ENCODE measurements at places on chromosomes 16 and 17. TPM values are rescaled to one million over a fixed set of nuclear protein-coding genes. Genes with fewer than 3 reads are reported as not detected.

- H3K36me3 ChIP-seq = no peaks in the 10 kb centered on the region
- no peaks in the 10 kb centered on the region for H3K27me3 ChIP-seq
- H3K4me1 ChIP-seq = peaks cover 5% of the 10 kb centered on the region
- no peak for DNase-seq
These were observed 25.0 kb upstream of the ZNF750 start for GRCh38 chr17:82864713-82865248.

- H3K27ac ChIP-seq = no peak overlapping the region
- H3K4me3 ChIP-seq = no peak overlapping the region
- H3K27me3 ChIP-seq = peaks cover 3% of the 10 kb centered on the region
- 0 out of 2 replicates have a peak, but pooled peaks cover 19% of the 10 kb centered on the region for H3K4me1 ChIP-seq
- no peak for DNase-seq
- no peaks in the 10 kb centered on the region for H3K36me3 ChIP-seq
These were observed 235.6 kb upstream of the GSE1 start for GRCh38 chr16:85377388-85378144.

DNA sequence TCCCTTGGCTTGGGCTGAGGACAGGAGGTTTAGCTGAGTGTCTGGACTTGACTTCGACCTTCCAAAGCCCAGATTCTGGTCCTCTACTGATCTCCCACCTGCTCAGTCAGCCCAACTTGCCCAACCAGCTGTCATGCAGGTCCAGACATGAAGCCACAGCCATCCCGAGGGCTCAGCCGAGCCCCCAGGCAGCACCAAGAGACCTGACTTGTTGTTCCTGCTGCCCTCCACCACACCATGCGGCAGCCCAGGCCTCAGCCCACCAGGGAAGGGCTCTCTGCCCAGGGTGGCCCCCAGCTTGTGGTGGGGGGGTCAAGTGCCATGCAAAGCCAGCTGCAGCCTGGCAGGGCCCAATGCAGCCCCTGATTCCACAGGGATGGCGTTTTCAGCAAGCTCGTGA, 17.2 kb upstream of the CACNG4 start:
- no peaks in the 10 kb centered on the region for H3K36me3 ChIP-seq
- peaks cover 30% of the 10 kb centered on the region for H3K4me1 ChIP-seq
- DNase-seq = no peak
- H3K4me3 ChIP-seq = no peak overlapping the region

- no peak for DNase-seq
- H3K4me1 ChIP-seq = peaks cover 35% of the 10 kb centered on the region
These were observed 5.4 kb upstream of the LHX1 start for GRCh38 chr17:36931697-36932382.

- H3K4me1 ChIP-seq = peaks cover 46% of the 10 kb centered on the region
- DNase-seq = no peak
- H3K4me3 ChIP-seq = no peak overlapping the region
- H3K27ac ChIP-seq = no peak overlapping the region
- H3K27me3 ChIP-seq = no peaks in the 10 kb centered on the region
These were observed 120.5 kb downstream of the SOCS1 start for GRCh38 chr16:11135464-11135973.

The KRT40 gene
- total RNA-seq = not detected

DNA sequence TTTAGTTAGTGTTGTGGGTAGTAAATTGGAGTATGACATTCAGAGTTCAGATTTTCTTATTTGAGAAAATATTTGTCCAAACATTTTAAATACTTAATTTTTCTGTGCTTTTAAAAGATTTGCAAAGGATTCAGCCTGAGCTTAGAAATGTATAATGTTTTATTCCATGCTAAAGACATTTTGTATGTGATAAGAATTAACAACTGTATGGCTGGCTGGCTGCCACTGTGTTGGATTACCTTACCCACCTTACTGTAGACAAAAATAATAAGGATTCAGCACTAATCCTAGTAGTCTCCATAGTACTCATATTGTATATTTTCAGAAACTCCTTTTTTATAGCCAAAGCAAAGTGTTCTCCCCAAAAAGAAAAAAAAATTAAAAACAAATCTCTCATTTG, 74.8 kb downstream of the TANC2 start:
- H3K36me3 ChIP-seq = no peaks in the 10 kb centered on the region
- no peaks in the 10 kb centered on the region for H3K27me3 ChIP-seq
- no peaks in the 10 kb centered on the region for H3K4me1 ChIP-seq
- no peak for DNase-seq
- no peak overlapping the region for H3K27ac ChIP-seq

The SNX20 gene
- total RNA-seq = not detected

GRCh38 chr17:39828443-39828842, 35.7 kb downstream of the IKZF3 start:
- H3K4me1 ChIP-seq = peaks cover 16% of the 10 kb centered on the region
- H3K36me3 ChIP-seq = no peaks in the 10 kb centered on the region
- DNase-seq = peak; percentile 33
- H3K27ac ChIP-seq = no peak overlapping the region

GRCh38 chr17:69012895-69013805, 47.6 kb downstream of the ABCA9 start:
- no peak for DNase-seq
- H3K27me3 ChIP-seq = no peaks in the 10 kb centered on the region
- H3K27ac ChIP-seq = no peak overlapping the region
- no peak overlapping the region for H3K4me3 ChIP-seq
- H3K36me3 ChIP-seq = no peaks in the 10 kb centered on the region

GRCh38 chr17:42918902-42919521, 18.4 kb downstream of the G6PC1 start:
- H3K36me3 ChIP-seq = no peaks in the 10 kb centered on the region
- no peak overlapping the region for H3K4me3 ChIP-seq
- peak; percentile 55 for DNase-seq
- H3K27ac ChIP-seq = peak overlapping the region; percentile 57
- H3K4me1 ChIP-seq = peaks cover 68% of the 10 kb centered on the region
- H3K27me3 ChIP-seq = no peaks in the 10 kb centered on the region

- H3K4me1 ChIP-seq = no peaks in the 10 kb centered on the region
- peaks cover 41% of the 10 kb centered on the region for H3K36me3 ChIP-seq
- H3K27me3 ChIP-seq = no peaks in the 10 kb centered on the region
- DNase-seq = no peak
- H3K27ac ChIP-seq = no peak overlapping the region
- H3K4me3 ChIP-seq = no peak overlapping the region
These were observed 29.6 kb downstream of the CALCOCO2 start for GRCh38 chr17:48860456-48860855.

The TP53TG3C gene
- total RNA-seq = not detected

The UNC45B gene
- not detected for total RNA-seq

The TAC4 gene
- not detected for total RNA-seq

The NXPH3 gene
- 0.04 TPM for total RNA-seq

DNA sequence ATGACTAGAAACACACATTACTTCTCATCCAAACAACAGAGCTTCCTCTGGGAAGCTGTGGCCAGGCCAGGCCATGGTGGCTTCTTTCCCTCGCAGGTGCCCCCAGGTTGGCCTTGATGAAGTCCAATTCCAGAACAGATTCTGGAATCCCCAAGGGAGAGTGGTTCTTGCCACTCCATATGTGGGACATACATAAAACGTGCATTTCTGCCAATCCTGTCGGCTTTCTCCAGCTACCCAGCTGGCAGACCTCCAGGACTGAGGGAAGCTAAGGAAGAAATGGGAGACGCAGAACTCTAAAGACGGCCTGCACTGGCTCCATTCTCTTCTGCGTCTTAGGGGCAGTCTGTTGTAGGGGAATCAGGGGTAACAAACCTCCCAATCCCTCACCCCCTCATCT, 219.2 kb upstream of the CDH5 start:
- H3K27me3 ChIP-seq = no peaks in the 10 kb centered on the region
- no peak for DNase-seq
- no peak overlapping the region for H3K4me3 ChIP-seq
- H3K27ac ChIP-seq = no peak overlapping the region
- peaks cover 2% of the 10 kb centered on the region for H3K4me1 ChIP-seq

DNA sequence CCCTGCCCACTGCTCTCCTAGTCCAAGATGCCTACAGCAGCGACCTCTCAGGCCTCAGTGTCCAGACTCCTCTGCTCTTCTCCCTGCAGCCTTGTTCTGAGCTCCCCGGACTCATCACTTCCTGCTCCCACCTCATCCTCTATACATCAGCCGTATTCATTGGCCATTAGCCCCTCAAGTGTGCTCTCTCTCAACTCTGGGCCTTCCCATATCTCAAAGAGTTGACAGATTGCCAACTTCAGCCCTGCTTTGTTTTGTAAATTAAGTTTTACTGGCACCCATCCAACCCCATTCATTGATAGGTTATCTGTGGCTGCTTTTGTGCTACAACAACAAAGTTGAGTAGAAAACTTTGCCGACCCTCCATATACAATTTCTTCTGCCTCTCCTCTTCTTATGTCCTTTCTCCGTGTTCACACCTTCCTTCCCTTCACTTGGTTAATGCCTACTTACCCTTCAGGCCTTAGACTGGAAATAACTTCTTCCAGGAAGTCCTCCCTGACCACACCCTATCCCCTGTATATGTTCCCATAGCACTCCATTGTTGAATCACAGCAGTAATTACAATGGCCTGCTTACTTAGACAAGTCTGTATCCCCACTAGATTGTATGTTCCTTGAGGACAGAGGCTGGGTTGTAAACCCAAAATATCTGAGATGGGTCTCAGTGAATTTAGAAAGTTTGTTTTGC, 63.4 kb upstream of the TANC2 start:
- H3K4me1 ChIP-seq = no peaks in the 10 kb centered on the region
- H3K4me3 ChIP-seq = no peak overlapping the region
- no peaks in the 10 kb centered on the region for H3K36me3 ChIP-seq

The ERAL1 gene
- total RNA-seq = 46.9 TPM

DNA sequence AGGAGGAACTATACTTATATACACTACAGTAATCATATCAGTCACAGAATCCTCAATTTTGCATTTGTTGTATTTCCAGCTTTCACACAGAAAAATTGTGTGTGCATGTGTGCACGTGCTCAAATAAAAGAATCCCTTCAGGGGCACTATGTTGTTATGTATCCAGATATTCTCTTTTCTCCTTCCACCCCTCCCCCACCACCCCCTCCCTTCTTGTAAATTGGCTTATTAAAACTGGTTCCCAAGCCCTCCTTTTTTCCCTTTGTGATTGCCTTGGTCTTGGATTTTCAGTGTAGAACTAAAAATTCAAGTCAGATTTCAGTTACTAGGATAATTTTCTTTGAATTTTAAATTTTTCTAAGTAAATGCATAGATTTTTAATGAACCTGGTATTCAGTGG, 86.3 kb downstream of the WNT3 start:
- peaks cover 9% of the 10 kb centered on the region for H3K36me3 ChIP-seq
- H3K27me3 ChIP-seq = no peaks in the 10 kb centered on the region
- H3K4me3 ChIP-seq = no peak overlapping the region

The PRKCA gene
- 18.5 TPM for total RNA-seq

- peaks cover 55% of the 10 kb centered on the region for H3K4me1 ChIP-seq
- H3K27me3 ChIP-seq = no peaks in the 10 kb centered on the region
- H3K27ac ChIP-seq = no peak overlapping the region
- no peaks in the 10 kb centered on the region for H3K36me3 ChIP-seq
These were observed 52.5 kb upstream of the DHX40 start for GRCh38 chr17:59512844-59513385.

DNA sequence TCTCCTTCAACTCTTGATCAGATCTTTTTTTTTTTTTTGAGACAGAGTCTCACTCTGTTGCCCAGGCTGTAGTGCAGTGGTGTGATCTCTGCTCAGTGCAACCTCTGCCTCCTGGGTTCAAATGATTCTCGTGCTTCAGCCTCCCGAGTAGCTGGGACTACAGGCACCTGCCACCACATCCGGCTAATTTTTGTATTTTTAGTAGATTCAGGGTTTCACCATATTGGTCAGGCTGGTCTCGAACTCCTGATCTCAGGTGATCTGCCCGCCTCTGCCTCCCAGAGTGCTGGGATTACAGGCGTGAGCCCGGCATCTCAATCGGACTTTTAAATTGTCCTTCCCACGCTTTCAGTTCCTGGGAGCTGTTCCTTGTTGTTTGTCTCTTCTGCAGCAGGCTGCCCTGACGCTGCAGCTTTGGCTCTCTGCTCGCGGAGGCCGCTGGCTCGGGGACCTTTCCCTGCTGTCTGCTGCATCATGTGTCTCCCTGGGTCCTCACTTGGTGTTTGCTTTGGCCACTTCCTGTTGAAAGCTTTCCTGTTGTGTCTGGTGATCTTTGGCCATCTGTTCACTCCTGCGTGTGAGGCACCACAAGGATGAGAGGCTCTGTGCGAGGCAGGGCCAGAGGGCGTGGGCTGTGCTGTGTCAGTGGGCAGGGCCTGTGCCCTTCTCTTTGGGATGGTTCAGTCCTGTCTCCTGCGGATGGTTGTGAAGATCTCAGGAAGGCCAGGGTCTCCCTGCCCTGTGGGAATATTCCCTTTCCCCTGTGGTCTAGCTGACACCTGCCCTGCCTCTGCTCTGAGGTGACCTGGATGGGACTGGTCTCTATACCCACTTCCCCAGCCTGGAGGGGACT, 18.4 kb upstream of the CAPN15 start:
- peak; percentile 96 for DNase-seq
- H3K4me1 ChIP-seq = peaks cover 37% of the 10 kb centered on the region
- peaks cover 35% of the 10 kb centered on the region for H3K36me3 ChIP-seq
- peak overlapping the region; percentile 73 for H3K27ac ChIP-seq
- no peaks in the 10 kb centered on the region for H3K27me3 ChIP-seq
- H3K4me3 ChIP-seq = no peak overlapping the region

DNA sequence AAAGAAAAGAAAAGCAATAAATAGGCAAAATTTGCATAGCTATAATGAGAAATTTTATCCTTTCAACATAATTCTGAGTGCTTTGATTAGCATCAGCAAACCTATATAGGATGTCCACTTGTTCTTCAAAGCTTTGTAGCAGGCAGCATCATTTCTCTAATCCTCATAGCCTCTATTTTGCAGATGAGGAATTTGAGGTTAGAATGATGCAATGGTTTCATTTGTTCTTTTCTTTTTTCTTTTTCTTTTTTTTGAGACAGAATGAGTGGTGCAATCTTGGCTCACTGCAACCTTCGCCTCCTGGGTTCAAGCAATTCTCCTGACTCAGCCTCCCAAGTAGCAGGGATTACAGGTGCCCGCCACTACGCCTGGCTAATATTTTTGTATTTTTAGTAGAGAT, 594.4 kb downstream of the TOX3 start:
- no peak for DNase-seq
- H3K36me3 ChIP-seq = no peaks in the 10 kb centered on the region
- H3K27me3 ChIP-seq = no peaks in the 10 kb centered on the region
- H3K4me1 ChIP-seq = no peaks in the 10 kb centered on the region
- no peak overlapping the region for H3K4me3 ChIP-seq

The KRT27 gene
- not detected for total RNA-seq

DNA sequence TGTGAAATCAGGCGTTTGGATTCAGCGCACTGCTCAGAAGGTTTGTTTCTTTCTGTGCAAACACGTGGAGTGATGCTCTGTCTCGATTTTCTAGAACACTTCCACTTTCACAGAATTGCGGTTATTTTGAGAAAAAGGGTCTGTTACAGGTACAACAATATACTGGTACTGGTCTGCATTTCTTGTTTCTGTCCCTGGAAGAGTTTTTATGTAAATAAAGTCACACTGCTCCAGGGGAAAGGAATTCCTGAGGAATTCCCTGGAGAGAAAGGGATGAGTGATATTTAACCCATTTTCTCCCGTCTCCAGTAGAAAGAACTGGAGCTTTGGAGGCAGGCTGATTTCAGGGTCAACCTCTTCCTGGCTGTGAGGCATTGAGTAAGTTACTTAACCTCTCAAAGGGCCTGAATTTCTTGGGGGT, 16.2 kb upstream of the RMI2 start:
- no peak overlapping the region for H3K27ac ChIP-seq
- no peaks in the 10 kb centered on the region for H3K27me3 ChIP-seq
- H3K4me1 ChIP-seq = peaks cover 71% of the 10 kb centered on the region
- DNase-seq = no peak

The ADORA2B gene
- 6.7 TPM for total RNA-seq

All from HepG2 (cell line).